ENCODE measurements at places on chromosomes 5 and 9.

DNA sequence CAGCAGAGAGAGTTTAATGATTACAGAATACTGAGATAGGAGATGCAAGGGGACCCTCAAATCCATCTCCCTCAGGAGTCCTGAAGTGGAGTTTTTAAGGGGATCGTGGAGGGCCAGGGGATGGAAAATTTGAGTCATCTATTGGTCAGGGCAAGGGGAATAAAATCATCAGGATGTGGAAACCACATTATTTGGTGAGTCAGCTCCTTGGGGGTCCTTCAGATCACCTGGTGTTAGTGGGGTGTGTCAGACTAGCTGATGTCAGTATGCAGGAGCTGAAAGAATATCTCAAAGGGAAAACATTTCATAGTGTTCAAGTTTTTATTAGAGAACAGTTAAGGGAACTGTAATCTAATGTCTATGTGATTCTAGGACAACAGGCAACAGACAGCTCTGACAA, 183.0 kb upstream of the FTMT start:
- no peak for DNase-seq

- DNase-seq, result peak; percentile 45
Measured at GRCh38 chr9:136691316-136692184, 4.3 kb upstream of the AGPAT2 start.

GRCh38 chr5:139859013-139859412, 63.4 kb downstream of the PSD2 start:
- DNase-seq, result no peak

- no peak for DNase-seq
Measured at GRCh38 chr5:138649775-138650174, 74.6 kb upstream of the HSPA9 start.

GRCh38 chr9:75391497-75391896, 303.2 kb downstream of the OSTF1 start:
- DNase-seq, result no peak

GRCh38 chr5:78661691-78662090, 13.1 kb upstream of the LHFPL2 start:
- DNase-seq, result no peak

DNA sequence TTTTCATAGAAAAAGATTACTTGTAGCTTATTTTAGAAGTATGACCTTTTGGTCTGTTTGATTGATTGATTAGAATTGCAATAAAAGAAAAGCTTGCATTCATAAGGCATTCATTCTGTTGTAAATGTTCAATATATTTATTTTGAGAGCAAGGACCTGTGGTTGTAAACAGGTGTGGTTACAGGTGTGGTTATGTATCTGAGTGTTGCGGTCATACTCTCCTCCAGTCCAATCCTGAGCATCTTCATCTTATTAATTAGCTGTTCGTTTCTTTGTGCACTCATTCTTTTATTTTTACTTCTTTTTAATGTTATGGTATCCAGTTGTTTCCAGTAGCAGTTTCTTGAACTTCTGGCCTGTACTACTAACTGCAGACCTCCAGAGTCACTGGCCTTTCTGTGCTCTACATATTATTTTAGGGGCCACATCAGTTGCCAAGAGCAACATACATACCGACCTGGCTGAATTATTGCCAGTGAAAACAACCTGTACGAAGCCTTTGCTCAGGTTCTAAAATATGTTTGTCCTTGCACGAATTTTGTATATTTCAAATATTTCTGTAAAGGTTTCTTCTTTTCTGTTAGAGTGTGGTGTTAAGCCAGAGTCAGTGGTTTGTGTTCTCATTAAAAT, 128.7 kb downstream of the CDC42SE2 start:
- no peak for DNase-seq

DNA sequence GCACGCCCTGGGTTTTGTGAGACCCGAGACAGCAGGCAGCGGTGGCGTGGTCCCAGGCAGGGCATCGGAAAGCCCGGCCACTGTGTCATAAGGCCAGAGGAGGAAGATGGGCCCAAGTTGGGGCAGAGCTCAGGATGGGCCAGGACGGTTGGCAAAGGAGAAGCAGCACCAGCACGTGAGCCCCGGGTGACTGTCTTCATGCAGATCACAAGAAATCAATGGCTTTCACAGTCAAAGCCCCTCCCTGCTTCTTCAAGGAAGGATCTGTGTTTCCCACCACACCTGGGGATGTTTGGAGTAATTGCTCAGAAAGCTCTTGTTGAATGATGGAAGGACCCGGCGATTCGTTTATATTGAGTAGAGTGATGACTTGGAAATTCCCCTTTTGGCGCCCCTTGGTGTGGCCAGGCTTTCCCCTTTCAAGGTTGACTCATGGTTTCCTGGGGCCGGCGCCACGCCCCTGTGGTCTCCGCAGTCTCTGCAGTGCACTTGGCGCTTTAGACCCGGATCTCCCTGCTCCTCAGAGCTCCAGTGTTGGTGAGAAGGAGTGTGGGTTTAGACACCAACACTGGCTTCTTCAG, 52.1 kb downstream of the IL31RA start:
- no peak for DNase-seq

DNA sequence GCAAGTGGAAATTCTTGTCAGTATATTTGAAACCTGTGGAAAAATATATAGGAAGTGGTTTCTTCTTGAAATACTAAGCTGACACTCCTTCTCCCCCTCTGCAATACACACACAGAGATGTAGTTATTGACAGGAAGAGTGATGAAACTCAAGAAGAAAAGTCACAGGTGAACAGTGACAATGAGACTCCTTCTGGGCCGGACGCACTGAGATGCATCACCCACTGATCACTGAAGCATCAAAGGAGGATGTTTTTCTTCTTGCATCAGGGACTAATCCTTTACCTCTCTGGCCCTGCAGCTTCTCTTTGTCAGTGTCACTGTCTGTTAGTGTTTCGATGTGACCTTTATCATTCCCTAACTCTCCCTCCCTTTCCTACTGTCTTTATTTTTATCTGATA, 1864.2 kb upstream of the C9orf72 start:
- DNase-seq, result no peak

GRCh38 chr5:19270153-19270552, 717.8 kb downstream of the CDH18 start:
- no peak for DNase-seq

GRCh38 chr5:88248094-88248493, 20.6 kb downstream of the TMEM161B start:
- no peak for DNase-seq

DNA sequence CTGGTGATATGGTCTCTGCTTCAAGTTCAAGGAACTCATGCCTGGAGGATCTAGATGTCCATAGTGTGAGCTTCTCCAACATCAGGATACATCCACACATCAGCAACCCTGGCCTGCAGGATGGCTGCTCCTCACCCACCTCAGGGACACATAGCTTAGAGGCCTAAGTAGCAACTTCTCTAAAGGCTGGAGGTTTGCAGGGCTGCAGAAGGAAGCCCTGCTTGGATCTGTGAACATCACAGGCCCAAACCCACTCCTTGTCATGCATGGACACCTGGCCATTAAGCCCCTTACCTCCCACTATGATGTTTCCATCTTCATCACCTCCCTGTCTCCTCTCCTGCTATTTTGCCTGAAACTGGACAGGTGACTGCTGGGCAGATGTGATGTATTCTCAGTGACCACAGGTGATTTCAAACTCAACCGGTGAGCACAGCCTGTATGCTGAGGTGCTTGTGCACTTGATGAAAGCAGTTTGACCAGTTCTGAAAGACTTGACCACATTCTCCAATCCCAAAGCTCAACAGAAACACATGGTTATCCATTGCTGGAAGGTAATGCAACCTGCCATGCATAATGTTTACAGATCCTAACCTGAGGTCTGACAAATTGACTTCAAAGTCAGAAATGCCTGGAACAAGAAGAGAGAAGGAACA, 205.2 kb downstream of the FSTL4 start:
- DNase-seq, result peak; percentile 21

DNA sequence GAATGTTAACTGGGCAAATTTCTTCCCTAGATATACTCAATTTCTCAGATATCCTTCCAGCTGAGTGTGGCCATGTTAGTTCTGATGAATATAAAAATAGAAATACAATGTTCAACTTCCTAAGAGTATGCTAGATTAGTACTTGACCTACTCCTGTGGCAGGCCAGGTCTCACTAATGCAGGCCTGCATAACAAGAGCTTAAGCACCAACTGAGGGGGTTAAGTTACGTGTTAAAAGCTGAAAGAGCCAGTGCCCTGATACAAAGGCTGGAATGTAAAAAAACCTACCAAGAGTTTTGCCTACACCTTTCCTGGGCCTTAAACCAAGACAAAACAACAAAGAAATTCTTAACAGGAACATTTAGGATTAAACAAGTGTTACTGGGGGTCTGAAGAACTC, 102.8 kb downstream of the MRPS30 start:
- no peak for DNase-seq

GRCh38 chr5:173413471-173413982, 85.3 kb upstream of the STC2 start:
- DNase-seq, result no peak

DNA sequence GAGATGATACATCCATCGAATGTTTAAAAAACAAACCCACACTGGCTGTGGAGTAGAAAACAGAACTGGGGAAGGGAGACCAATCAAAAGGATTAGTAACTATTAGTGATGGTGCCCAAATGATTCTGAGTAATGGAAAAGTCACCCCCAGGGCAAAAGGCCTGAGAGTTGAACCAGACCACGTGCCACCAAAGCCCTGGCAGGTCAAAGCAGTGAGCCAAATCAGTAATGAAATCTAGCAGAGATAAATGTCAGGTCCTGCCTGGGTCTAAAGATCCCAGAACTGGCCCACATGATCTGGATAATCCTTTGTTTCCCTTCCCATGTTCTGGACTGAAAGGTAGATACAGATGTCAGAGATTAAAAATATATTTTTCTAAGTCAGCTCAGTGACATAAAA, 9.4 kb downstream of the OTULINL start:
- no peak for DNase-seq

DNA sequence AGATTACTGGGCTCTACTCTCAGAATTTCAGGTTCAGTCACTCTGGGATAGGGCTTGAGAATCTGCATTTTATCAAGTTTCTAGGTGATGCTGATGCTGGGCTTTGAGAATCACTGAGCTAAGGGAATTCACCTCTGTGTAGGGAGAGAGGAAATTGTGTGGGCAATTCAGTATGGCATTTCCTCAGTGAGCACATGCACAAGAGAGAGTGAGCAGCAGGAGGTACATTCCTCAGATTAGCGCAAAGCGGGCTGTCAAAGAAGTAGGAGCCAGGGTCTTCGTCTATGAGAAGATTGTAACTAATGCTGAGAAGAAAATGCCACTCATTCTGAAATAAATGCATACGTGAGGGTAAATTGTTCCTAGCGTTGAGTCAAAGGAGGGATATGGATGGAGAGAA, 175.9 kb downstream of the KIF4B start:
- DNase-seq, result no peak

DNA sequence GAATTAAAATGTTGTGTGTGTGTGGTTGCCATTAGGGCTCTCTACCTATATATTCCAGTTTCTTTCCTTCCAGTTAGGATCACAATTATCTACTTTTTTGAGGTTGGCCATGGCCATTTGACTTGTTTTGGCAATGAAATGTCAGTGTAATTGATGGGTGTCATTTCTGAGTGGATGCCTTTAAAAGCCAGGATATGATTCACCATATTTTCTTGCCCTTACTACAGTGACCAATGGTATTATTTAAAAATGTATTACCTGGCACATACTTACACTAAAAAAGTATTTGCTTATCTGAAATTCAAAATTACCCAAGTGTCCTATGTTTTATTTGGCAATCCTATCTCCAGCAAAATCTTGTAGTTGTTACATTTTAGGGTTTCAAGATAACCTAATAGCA, 258.7 kb upstream of the ACTBL2 start:
- no peak for DNase-seq

- DNase-seq, result no peak
Measured at GRCh38 chr9:96033896-96034295, 158.4 kb downstream of the ERCC6L2 start.

DNA sequence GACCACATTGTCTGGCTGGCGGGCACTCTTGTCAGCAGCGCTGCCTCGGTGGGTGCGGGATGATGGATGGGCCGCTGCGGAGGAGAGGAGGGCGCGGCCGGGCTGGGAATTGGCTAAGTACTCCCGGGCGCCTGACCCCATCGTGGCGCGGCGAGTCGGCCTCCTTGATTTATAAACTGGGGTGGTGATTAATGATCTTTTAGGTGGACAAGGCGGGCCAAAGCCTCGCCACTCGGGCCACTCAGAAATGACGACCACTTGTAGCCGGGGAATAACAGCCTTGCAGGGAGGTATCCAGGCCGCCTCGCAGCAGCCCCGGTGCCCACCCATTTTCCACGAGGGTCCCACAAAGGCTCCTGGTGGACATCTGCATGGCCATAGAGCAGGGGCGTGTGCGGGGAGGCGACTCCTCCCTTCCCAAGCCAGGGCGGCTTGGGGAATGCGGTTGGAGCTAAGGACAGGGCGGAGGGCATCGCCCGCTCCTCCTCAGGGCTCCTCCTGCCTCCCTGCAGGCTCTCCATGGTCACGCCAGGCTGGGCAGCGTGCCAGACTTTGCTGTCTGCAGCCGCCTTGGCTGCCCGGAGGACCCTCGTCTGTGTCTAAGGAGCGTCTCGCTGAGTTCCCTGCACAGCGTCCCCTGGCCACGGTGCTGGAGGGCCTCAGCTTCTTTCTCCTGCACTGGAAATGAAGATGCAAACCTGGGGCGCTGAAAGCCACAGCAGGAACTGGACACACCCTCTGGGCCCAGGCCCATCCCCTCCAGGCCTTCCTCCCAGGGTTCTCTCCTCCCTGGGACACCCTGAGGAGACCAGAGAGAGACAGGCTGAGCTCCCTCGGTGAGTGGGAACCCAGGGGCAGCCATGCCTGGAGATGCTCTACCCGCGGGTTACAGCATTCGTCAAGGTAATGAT, 287.4 kb upstream of the IRX4 start:
- no peak for DNase-seq

- DNase-seq, result no peak
Measured at GRCh38 chr5:77761606-77762005, 14.5 kb downstream of the TBCA start.

DNA sequence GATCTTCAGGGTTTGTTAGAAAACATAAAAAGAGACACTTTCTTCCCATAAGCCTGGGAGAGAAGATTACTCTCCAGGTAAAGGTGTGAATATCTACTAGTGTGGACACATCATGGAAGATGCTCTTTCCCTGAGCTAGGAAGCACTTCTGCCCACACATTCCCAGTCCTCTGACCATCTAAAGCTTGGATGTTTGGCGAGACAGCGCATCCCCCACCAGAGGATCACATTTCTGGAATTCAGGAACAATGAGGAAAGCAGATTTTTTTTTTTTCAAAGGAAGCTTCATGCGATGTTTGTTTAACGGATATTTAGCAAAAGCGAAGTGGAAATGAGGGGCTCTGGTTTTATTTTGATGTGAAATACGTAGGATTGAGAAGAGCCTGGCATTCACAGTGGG, 6.2 kb downstream of the SVEP1 start:
- no peak for DNase-seq

DNA sequence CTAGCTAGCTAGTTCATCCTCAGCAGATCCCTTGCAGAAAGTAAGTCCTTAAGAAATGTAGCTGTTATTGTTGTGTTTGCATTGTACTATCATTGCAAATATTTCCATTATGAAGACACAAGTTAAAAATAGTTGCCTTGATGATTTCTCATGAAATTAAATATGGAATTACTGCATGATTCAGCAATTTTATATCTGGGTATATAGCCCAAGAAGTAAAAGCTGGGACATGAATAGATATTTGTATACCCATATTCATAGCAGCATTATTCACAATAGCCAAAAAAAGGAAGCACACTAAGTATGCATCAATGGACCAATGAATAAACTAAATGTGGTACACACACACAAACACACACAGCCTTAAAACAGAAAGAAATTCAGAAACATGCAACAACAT, 6.8 kb downstream of the IFNB1 start:
- DNase-seq, result no peak

GRCh38 chr5:146751054-146751453, 127.5 kb downstream of the PPP2R2B start:
- no peak for DNase-seq
